IPS DF 19.7 (cell line): ENCODE measurements at places on chromosomes 16 and 17.

GRCh38 chr17:50181591-50182560 is 16.1 kb downstream of the SGCA start:
- DNase-seq: no peak

DNA sequence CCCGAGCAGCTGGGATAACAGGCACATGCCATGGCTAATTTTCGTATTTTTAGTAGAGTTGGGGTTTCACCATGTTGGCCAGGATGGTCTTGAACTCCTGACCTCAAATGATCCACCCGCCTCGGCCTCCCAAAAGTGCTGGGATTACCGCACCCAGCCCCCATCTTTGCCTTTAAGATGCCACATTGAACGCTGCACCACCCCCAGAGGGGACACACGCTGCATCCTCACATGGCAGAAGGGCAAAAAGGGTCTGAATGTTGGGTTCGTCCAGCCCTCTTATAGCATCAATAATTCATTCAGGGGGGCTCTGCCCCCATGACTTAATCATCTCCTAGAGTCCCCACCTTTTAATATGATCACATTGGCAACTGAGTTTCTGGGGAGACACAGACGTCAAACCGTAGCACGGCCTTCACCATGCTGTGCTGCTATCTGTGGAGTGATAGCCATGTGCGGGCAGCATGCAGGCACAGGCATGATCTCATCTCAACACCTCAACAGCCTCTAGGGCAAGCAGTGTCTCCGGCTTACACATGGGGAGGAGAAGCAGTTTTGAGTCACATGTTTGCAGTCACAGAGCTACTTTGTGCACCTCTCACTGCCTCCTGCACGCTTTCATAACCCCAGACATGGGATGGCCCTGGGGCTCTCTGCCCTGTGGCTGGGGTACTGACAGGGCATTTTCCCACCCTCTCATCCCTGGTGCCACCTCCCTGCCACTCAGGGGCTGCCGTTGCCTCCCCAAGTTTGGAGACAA is 30.0 kb downstream of the IL21R start:
- DNase-seq: no peak

DNA sequence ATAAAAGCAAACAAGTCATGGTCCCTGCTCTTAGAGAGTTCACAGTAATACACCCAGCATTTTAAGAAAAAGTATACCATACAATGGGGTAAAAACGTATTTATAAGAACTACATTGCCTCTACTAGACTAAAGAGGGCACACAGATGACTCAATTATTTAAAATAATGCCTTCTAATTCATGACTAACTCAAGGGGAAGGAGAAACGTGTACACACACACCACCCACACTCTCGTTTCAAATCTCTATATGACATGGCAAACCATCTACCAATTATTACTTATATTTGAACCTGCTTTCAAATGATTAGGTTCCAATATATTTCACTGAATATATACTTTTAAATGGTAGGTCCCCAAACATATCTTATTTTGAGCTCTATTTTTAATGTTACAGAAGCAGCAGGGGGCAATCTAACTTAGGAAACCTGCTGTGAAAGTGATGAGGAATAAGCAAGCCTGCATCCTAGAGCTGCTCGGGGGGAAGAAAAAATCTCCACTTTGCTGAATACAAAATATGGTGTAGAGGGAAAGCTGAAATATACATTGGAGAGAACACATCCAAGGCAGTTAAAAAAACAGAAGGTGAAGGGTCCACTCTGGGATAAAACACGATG is 232.4 kb upstream of the PSMD7 start:
- no peak for DNase-seq

DNA sequence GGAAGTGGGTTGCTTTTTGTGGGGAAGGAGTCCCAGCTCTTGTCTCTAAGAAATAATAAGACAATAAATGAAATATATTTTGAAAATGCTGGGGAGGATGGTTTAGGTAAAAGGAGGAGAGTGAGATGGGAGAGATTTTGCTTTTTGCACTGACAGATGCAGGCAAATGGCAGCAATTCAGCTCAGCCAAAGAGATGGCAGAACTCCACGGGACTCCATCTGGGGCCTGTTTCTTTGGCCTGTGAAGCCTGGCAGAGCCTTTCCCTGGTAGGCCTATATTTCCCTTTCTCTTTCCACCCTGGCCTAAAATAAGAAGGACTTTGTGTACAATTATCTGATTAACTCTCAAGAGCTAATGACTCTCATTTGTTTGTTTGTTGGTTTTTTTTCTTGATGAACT is 1525.1 kb downstream of the CDH11 start:
- DNase-seq: no peak

DNA sequence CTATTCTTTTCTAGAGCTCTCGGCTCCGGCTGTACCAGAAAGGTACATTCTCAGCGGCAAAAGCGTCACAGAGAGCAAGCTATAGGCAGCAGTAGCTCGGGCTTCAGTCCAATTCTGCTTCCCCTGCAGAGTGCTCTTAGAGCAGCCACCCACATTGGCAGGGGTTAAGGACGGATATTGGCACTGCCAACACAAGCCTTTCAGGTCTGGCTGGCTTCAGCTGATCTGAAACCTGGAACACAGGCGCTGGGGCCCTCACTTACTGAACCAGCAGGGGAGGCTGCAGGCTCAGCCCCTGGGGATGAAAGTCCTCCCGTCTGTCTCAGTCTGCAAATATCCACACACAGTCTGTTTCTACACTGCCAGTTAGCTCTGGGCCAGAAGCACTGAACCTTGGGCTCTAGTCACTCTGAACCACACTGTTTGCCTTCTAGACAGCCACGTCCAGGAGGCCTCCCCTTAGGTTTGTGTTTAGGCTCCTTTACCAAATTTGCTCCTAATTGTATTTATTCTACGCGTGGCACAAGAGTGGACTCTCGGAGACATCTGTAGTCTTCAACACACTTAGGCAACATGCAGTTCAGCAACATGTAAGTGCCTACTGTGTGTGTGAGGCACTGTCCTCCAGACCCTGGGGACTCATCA is 40.1 kb downstream of the HIC1 start:
- DNase-seq: no peak

- DNase-seq: no peak
Measured at GRCh38 chr17:27240086-27240801, 53.7 kb upstream of the WSB1 start.

- DNase-seq: no peak
Measured at GRCh38 chr16:23650674-23651416, 9.6 kb downstream of the DCTN5 start.

DNA sequence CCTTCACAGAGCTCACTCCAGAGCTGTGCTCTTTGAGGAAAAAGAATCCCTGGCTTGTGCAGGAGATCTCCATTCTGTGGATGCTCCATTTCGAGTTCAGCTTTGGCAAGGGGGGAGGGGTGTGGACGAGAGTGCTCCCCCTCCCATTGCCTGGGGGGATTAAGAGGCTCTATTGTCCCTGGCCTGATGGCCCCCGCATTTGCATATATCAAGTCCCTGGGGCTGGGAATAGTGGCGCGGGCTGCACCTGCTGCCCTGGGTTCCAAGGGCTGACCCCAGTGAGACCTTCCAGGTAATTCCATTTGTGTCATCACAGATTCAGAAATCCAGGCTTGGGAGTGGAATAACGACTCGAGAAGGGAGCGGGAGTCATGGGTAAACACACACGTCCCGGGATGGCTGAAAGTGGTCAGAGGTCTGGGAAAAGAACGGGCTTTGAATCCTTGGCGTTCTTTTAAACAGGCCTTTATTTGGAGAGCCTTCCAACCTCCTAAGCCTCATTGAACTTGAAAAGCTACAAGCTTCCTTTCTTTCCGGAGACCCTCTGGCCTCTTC is 479.3 kb downstream of the HS3ST3B1 start:
- DNase-seq: no peak

- no peak for DNase-seq
Measured at GRCh38 chr16:4323845-4324488, 8.1 kb downstream of the GLIS2 start.

DNA sequence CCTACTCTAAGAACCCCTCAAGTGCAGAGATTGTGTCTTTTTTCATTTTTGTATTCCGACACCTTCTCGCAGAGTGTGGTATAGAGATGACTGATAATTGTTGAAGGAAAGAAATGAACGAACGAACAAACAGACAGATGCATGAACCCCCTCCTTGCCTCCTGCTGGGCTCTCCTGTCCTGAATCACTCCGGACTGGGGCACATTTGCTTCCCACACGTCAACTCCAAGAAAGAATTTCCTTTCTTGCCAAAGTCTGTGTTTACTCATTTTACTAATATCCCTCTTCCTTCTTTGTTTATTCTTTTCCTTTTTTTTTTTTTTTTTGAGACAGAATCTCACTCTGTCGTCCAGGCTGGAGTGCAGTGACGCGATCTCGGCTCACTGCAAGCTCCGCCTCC is 37.5 kb upstream of the BHLHA9 start:
- no peak for DNase-seq

GRCh38 chr16:21100447-21100846 is 50.2 kb downstream of the DNAH3 start:
- DNase-seq: no peak

DNA sequence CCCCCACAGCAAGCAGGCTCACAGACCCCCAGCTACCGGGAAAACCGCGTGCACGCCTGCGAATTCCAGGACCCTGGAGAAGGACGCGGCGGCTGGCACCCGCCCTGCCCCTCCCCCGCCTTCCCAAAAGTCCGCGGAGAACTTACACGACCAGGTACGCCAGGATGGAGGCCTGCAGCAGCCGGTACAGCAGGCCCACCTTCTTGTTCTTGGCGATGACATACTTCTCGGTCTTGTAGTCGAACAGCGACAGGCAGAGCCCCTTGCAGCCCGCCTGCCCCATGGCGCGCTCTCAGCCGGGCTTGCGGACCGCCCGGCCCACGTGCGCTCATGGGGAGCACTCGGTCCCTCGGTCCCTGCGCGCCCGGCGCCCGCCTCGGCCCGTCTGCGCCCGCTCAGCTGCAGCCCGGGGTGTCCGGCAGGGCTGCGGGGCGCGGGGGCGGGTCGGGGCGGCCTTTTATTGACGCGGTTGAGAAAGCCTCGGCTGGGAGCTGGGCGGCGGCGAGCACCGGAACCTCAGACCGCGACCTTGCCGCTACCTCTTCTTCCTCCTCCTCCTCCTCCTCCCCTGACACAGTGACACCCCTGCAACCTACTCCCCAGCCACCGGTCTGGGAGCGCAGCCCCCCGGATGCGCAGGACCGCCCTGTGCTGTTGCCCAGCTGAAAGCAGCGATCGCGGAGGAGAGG is at the start of gene P2RX5:
TSS of gene P2RX5 (minus strand) at position 433 of the 689 bp plus-strand sequence. CDS start at position 283, 150 bp downstream.
- DNase-seq: no peak
